ENCODE measurements at places on chromosomes 7 and 10.

GRCh38 chr10:58094985-58095718, 172.5 kb downstream of the IPMK start:
- no peak for DNase-seq

DNA sequence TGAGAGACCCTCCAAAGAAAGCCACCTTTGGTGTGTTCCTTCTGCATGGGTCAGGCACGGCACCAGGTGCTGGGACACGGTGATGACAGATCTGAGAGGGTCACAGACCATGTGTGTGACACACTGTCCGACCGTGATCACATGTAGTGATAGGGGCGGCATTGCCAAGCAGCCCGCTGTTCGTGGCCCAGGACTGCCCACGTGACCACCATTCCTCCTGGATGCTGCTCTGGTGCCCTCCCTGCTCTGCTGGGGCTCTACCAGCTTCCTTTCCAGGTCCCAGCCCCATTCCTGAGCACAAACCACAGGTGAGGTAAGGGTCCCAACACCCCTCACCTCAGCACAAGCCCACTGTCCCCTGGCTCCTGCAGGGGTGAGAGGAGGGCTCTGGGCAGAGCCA, 10.1 kb upstream of the SLC18A3 start:
- no peak for DNase-seq

DNA sequence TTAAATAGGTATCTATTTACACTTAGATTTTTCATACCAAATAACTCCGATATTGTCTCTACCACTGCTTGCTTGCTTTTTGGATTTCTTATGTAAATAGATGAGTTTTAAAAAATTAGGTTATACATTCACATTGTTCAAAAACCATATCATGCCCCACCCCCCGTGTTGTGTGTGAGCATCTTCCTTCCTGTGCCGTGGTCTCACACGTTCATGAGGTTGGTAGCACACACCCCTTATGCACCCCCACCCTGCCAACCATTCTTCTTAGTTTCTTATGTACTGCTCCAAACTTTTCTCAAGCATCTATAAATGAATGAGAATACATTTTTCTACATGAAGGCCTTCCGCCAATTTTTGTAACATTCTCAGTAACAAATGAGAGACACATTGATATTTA, 115.6 kb downstream of the FANK1 start:
- no peak for DNase-seq

GRCh38 chr7:139704308-139704879, 73.4 kb downstream of the HIPK2 start:
- no peak for DNase-seq

DNA sequence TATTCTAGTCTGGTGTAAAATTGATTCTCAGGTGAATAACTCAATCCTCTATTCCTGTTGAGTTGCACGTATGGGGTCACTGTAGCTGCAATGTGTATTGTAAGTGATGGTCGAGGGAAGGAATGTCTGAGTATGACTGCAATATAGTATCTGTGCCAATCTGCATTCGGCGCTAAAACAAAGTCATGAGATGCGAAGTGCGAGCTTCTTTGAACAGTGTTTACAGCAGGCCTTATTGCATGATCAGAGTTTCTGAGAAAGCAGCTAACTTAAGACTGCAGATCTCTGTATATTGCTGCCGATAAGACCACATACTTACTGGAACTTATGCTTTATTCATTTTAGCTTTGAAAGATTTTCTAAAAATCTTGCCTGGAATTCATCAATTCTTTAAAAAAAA, 341.7 kb upstream of the BMPER start:
- no peak for DNase-seq

- DNase-seq: no peak
Measured at GRCh38 chr10:63710703-63711102, 189.5 kb downstream of the REEP3 start.

GRCh38 chr7:108456845-108457540, 757 bp upstream of the NRCAM start:
- DNase-seq: no peak

DNA sequence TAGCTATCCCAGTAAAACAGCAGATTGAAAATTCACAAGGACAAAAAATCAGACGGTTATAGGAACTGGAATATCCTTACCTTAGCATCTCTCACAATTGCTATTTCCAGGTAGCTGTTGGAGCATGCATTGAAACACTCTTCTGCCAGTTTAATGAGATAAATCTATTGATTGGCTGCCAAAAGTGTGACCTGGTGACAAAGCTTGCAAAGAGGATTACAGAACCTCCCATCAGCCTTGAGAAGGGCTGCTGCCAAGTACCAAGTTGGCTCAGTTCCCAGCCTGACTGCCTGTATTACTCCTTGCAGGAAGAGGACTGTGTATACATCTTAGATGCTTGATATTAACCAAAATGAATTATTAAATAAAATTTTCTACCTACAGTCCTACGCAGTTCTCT, 5.1 kb downstream of the PRLHR start:
- DNase-seq: no peak

- DNase-seq: no peak
Measured at GRCh38 chr7:37076668-37077067, 352.4 kb upstream of the AOAH start.

GRCh38 chr7:29877196-29877595, 70.9 kb downstream of the WIPF3 start:
- DNase-seq: no peak

DNA sequence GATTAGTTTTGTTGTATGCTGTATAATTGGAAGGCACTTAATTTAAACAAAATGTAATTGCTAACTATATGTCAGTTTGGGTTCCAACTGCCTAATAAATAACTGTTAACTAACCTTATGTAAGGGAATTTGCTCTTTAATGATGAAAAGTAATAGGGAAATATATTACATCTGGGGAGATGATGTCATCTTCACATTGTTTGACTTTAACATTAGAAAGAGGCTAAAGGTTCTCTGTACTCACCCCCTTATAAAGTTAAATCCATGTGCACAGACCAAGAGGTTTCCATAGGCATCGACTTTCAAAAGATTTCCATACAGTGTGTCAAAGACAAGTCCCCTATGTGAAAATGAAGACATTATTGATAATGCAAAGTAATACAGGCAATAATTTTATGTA, 87.6 kb downstream of the NT5C2 start:
- no peak for DNase-seq
